ENCODE measurements at places on chromosomes 13 and 19.

DNA sequence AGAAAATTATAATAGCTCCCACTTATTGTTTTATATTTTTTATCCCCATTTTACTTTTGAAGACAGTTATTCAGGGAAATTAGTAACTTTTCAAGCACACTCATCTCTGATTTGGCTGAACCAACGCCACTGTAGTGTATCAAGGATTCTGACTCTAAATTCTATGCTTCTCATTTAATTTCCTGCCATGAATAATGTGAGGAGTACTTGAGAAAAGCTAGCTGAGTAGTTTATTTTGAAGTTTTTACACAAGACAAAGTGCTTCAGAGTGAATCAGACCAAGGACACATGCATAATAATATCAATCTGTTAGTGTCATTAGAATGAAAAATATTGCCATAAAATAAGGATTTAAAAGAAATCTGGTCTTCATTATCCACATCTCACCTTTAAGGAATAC is 329.9 kb downstream of the SLITRK6 start:
- DNase-seq, result no peak

DNA sequence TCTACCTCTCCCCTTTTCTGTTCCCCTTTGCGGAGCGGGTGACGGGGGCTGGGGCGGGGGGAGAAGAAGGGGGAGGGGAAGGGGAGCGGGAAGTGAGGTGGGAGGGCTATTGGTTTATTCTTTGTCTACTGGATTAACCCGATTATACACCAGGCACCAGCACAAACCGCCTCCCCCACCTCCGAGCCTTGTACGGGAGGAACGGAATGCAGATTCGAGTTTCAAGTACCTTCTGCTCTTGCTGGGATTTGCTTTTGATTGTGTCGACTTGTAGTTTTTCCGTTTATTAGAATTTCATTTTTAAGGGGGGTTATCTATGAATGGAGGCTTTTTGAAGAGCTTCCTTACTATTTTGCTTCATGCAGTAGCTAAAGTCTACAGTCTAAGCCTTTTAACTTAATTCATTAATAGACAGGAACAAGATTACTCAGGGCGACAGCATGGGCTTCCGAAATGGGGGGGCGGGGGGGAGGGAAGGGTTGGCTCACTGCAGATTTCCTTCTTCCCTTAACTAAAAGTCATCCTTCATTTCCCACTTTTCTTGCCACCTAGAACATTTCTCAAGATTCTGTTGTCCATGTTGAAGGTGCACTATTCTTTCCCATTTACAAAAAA is 937 bp upstream of the SPRY2 start:
- no peak for DNase-seq

GRCh38 chr13:98672947-98673613 is 79.4 kb downstream of the SLC15A1 start:
- DNase-seq, result no peak

- no peak for DNase-seq
These were observed 98.1 kb upstream of the AKAP11 start for GRCh38 chr13:42173789-42174343.

DNA sequence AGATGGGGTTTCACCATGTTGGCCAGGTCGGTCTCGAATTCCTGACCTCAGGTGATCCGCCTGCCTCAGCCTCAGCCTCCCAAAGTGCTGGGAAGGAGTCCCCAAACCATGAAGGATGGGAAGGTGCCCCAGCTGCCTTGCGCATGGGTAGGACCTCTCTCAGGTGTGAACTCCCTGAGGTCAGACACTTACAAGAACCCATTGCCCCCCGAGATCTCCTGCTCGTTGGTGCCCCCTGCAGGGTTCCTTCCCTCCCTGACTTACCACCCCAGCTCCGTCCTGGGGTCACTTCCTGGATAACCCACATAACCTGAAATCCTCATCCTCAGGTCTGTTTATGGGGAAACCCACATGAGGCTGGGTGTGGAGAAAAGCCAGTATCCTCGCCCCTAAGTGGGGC is 41.7 kb downstream of the UNC13A start:
- no peak for DNase-seq

All from activated CD4-positive, CD25-positive, alpha-beta regulatory T cell (primary cell).